Right ventricle myocardium superior (tissue), 1 donor: ENCODE measurements at places on chromosomes 12 and 14. TPM values are rescaled to one million over a fixed set of nuclear protein-coding genes. Genes with fewer than 3 reads are reported as not detected.

TEP1 gene
- total RNA-seq, result 9.3 TPM

IKZF4 gene
- 7.0 TPM for total RNA-seq

FOXN4 gene
- total RNA-seq, result not detected

SLC25A29 gene
- 17.6 TPM for total RNA-seq

PTPRR gene
- total RNA-seq, result 0.19 TPM

CLEC4A gene
- 0.38 TPM for total RNA-seq

DNA sequence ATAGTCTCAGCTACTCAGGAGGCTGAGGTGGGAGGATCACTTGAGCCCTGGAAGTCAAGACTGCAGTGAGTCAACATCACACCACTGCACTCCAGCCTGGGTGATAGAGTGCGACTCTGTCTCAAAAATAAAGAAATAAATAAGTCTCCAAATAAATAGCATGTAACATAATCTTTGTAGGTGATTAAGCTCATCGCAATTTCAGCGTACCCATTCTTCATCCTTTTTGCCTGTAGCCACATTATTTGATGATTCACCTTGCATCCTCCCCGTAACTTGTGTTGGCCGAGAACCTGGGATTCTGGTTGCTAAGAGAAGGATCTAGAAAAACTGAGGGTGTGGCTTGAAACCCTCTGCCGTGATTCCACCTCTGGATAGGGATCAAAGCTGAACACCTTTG lies 115.1 kb downstream of the GALC start:
- no peak for DNase-seq

DNA sequence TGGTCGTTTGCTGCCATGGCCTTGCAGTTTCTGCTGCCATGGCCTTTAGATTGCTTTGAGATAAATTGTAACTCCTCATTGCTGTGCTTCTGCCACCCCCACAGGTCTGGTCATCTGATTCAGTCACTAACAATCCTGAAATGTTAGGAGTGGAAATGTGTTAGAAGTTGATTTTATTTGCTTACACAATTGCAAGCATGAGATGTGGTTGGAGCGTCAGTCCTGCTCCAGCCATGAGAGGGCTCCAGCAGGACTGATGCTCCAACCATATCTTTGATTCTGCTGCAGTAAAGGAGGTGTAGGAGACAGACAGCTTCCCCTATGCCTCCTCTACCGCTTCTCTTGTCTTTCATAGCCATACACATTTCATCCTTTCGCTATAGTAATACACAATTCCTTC lies 226.8 kb upstream of the RGS6 start:
- DNase-seq, result no peak

GRCh38 chr12:7319930-7320329 lies 16.1 kb downstream of the ACSM4 start:
- no peak for DNase-seq

- DNase-seq, result no peak
These were observed 442.2 kb upstream of the CCDC196 start for GRCh38 chr14:66043921-66044320.
